Esophagus muscularis mucosa (tissue), 4 donors: ENCODE measurements at places on chromosomes 3 and 15.
A peak's percentile ranks its signal among the peaks of the same experiment; 100 is the strongest.

GRCh38 chr15:50248994-50249582, 16.4 kb downstream of the HDC start:
- no peak overlapping the region for H3K4me3 ChIP-seq
- no peaks in the 10 kb centered on the region for H3K36me3 ChIP-seq
- DNase-seq, result no peak
- no peak overlapping the region for H3K27ac ChIP-seq

DNA sequence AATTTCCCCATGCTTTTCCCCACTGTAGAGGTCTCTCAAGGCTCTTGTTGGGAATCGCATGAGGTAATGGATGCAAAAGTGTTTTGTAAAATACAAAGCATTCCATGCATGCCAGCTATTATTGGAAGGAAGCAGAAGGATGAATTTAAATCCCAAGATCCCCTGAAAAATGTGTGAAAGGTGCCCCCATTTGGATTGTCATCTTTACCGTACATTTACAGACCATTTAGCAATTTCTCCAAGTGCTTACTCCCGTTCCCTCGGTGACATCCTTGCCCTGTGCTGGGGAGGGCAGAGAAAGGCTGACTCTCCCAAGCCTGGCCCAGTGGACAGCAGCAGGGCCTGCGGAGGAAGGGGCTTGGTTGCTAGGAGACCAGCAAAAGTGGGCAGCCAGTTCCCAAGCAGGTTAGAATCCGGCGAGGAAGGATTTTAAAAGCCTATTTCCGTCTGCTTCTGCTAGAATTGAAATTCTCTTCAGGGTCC, 31.1 kb upstream of the NEO1 start:
- H3K27me3 ChIP-seq, result no peaks in the 10 kb centered on the region
- H3K36me3 ChIP-seq, result no peaks in the 10 kb centered on the region
- peaks cover 12% of the 10 kb centered on the region for H3K4me1 ChIP-seq
- H3K27ac ChIP-seq, result no peak overlapping the region
- DNase-seq, result no peak

- no peak overlapping the region for H3K4me3 ChIP-seq
- no peak overlapping the region for H3K27ac ChIP-seq
- no peaks in the 10 kb centered on the region for H3K36me3 ChIP-seq
- DNase-seq, result no peak
- H3K27me3 ChIP-seq, result no peaks in the 10 kb centered on the region
Observed at GRCh38 chr3:194851254-194851653, 165.6 kb downstream of the FAM43A start.

GRCh38 chr3:144165482-144165881, 193.9 kb downstream of the DIPK2A start:
- H3K4me1 ChIP-seq, result no peaks in the 10 kb centered on the region
- no peak overlapping the region for H3K27ac ChIP-seq
- DNase-seq, result no peak
- no peak overlapping the region for H3K4me3 ChIP-seq

GRCh38 chr3:37964716-37965115, 25.9 kb upstream of the VILL start:
- no peaks in the 10 kb centered on the region for H3K27me3 ChIP-seq
- no peak for DNase-seq
- no peak overlapping the region for H3K4me3 ChIP-seq
- H3K27ac ChIP-seq, result no peak overlapping the region
- peaks cover 44% of the 10 kb centered on the region for H3K4me1 ChIP-seq

- H3K4me1 ChIP-seq, result peaks cover 7% of the 10 kb centered on the region
- H3K27me3 ChIP-seq, result no peaks in the 10 kb centered on the region
- no peak for DNase-seq
- no peak overlapping the region for H3K27ac ChIP-seq
- H3K36me3 ChIP-seq, result peaks cover 10% of the 10 kb centered on the region
Observed at GRCh38 chr3:128273109-128273840, 120.0 kb downstream of the EEFSEC start.

DNA sequence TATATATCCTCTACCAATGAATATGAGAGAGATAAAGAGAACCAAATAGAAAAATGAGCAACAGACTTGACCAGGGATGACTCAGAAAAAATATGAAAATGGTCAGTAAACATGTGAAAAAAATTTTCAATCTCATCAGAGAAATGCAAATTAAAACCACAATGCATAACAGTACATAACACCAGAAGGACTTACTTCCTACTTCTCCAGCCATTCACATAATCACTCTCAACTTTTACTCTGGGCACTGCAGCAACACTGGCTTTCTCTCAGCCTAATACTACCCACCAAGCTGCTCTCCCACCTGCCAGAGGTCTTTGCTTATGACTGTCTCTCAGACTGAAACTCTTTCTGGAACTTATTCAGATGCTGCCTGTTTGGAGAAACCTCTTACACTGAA, 49.4 kb downstream of the DPH6 start:
- no peaks in the 10 kb centered on the region for H3K4me1 ChIP-seq
- H3K27me3 ChIP-seq, result no peaks in the 10 kb centered on the region
- H3K4me3 ChIP-seq, result no peak overlapping the region
- no peak for DNase-seq

GRCh38 chr15:72592097-72592496, 62.4 kb upstream of the GOLGA6B start:
- H3K36me3 ChIP-seq, result no peaks in the 10 kb centered on the region
- no peaks in the 10 kb centered on the region for H3K4me1 ChIP-seq
- no peak overlapping the region for H3K27ac ChIP-seq
- DNase-seq, result no peak
- H3K27me3 ChIP-seq, result no peaks in the 10 kb centered on the region
- no peak overlapping the region for H3K4me3 ChIP-seq

DNA sequence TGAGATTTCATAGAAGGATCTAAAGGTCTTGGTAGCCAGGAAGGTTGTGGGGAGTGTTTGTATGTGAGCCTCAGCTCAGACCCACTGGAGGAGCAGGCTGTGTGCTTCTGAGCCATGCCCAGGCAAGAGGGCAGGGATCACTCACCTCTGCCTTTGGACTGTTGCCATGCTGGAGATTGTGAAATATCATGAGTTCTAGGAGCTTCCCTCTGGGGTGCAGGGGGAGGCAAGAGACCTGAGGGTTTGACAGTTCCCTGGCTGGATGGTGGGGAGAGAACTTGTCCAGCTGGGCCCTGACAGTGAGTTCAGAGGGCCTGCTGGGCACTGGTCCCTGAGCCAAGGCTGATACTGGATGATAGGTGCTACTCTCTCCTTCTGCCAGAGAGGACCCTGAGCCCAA, 6.0 kb downstream of the SLC6A1 start:
- H3K36me3 ChIP-seq, result no peaks in the 10 kb centered on the region
- H3K4me3 ChIP-seq, result no peak overlapping the region
- no peak overlapping the region for H3K27ac ChIP-seq
- no peaks in the 10 kb centered on the region for H3K4me1 ChIP-seq
- peaks cover 21% of the 10 kb centered on the region for H3K27me3 ChIP-seq

DNA sequence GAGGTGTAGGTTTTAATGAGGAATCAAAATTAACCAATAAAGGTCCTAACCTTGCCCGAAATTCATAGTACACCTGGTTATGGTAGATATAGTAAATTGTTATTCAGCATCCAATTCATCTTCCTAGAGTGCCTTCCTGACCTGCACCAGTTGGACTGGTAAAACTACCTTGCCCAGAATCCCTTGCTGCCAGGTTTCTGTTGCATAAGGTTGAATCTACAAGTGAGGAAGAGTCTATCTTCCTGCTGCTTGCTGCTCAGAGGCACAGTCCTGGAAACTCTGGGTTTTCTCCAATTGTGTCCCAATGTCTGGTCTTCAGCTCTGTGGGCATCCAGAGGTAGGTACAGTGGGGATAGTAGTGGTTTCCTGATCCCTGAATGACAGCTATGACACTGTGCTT, 17.3 kb downstream of the CCDC54 start:
- no peaks in the 10 kb centered on the region for H3K27me3 ChIP-seq
- H3K27ac ChIP-seq, result no peak overlapping the region
- no peaks in the 10 kb centered on the region for H3K4me1 ChIP-seq
- DNase-seq, result no peak
- no peaks in the 10 kb centered on the region for H3K36me3 ChIP-seq
- H3K4me3 ChIP-seq, result no peak overlapping the region

- no peaks in the 10 kb centered on the region for H3K27me3 ChIP-seq
- peaks cover 29% of the 10 kb centered on the region for H3K36me3 ChIP-seq
- peaks cover 89% of the 10 kb centered on the region for H3K4me1 ChIP-seq
- DNase-seq, result no peak
- no peak overlapping the region for H3K4me3 ChIP-seq
Observed at GRCh38 chr3:66401675-66402491, 98.9 kb downstream of the LRIG1 start.

DNA sequence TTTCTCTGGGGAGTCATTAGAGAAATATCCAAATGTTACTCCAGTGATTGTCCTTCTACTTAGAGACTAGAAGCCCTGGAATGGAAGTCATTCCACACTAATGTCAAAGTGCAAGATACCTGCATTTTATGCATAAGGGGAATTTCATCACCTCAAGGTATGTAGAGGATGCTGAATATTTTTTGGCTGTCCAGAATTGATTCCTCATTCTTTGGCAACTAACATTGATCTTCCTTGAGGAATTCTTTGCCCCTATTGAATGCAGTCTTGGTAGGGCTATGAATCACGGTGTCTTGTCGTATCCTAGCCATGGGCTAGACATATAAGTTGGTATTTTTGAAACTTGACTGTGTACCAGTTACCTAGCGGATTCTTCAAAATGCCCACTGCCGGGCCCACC, 271.1 kb downstream of the CNTN3 start:
- H3K4me3 ChIP-seq, result no peak overlapping the region
- no peaks in the 10 kb centered on the region for H3K36me3 ChIP-seq
- no peaks in the 10 kb centered on the region for H3K27me3 ChIP-seq
- H3K27ac ChIP-seq, result no peak overlapping the region

GRCh38 chr3:48715174-48715800, 1.7 kb downstream of the IP6K2 start:
- H3K27me3 ChIP-seq, result no peaks in the 10 kb centered on the region
- peak overlapping the region; percentile 59 for H3K27ac ChIP-seq
- H3K36me3 ChIP-seq, result peaks cover 32% of the 10 kb centered on the region
- peaks cover 63% of the 10 kb centered on the region for H3K4me1 ChIP-seq
- no peak for DNase-seq

GRCh38 chr3:142180761-142181362, 31.5 kb upstream of the TFDP2 start:
- DNase-seq, result no peak
- no peak overlapping the region for H3K27ac ChIP-seq
- no peak overlapping the region for H3K4me3 ChIP-seq
- no peaks in the 10 kb centered on the region for H3K4me1 ChIP-seq

DNA sequence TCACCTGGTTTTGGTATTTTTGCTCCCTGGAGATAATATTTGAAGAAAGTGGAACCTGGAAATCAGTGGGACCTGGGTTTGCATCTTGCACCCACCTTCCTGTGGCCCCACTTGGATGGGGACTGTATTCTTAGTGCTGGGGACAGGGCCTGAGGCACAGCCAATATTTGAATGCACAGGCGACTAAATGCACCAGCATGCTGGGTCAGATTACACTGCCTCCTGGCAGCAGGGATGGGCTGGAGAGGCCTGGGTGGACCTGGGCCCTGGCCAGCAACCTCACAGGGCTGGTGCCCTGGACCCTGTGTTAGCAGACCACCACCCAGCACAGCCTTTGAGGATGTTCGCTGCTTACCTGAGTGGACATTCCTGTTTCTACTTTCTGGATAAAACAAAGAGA, 10.5 kb downstream of the ITIH4 start:
- DNase-seq, result no peak
- H3K27ac ChIP-seq, result no peak overlapping the region
- peaks cover 13% of the 10 kb centered on the region for H3K36me3 ChIP-seq
- H3K4me3 ChIP-seq, result no peak overlapping the region
- no peaks in the 10 kb centered on the region for H3K27me3 ChIP-seq
- no peaks in the 10 kb centered on the region for H3K4me1 ChIP-seq

- H3K4me1 ChIP-seq, result peaks cover 58% of the 10 kb centered on the region
- H3K27ac ChIP-seq, result peak overlapping the region; percentile 95
- H3K4me3 ChIP-seq, result peak overlapping the region; percentile 77
Observed at GRCh38 chr3:47283591-47284364, 1.0 kb downstream of the KLHL18 start.

GRCh38 chr3:28191363-28191762, 50.1 kb upstream of the CMC1 start:
- no peaks in the 10 kb centered on the region for H3K27me3 ChIP-seq
- no peaks in the 10 kb centered on the region for H3K36me3 ChIP-seq
- no peak for DNase-seq
- H3K4me1 ChIP-seq, result no peaks in the 10 kb centered on the region
- H3K27ac ChIP-seq, result no peak overlapping the region

- no peak for DNase-seq
- no peaks in the 10 kb centered on the region for H3K36me3 ChIP-seq
- no peak overlapping the region for H3K4me3 ChIP-seq
- H3K27me3 ChIP-seq, result no peaks in the 10 kb centered on the region
- H3K27ac ChIP-seq, result no peak overlapping the region
- peaks cover 6% of the 10 kb centered on the region for H3K4me1 ChIP-seq
Observed at GRCh38 chr3:197023241-197023997, 6.2 kb downstream of the MELTF start.

GRCh38 chr15:42286445-42287029, 13.3 kb upstream of the TMEM87A start:
- peaks cover 20% of the 10 kb centered on the region for H3K36me3 ChIP-seq
- no peaks in the 10 kb centered on the region for H3K27me3 ChIP-seq
- no peak overlapping the region for H3K27ac ChIP-seq
- no peak for DNase-seq
- no peaks in the 10 kb centered on the region for H3K4me1 ChIP-seq
- no peak overlapping the region for H3K4me3 ChIP-seq

GRCh38 chr3:184672335-184672734, 39.5 kb downstream of the MAGEF1 start:
- H3K27ac ChIP-seq, result no peak overlapping the region
- H3K4me3 ChIP-seq, result no peak overlapping the region
- DNase-seq, result no peak
- H3K36me3 ChIP-seq, result no peaks in the 10 kb centered on the region
- peaks cover 2% of the 10 kb centered on the region for H3K4me1 ChIP-seq
- no peaks in the 10 kb centered on the region for H3K27me3 ChIP-seq

DNA sequence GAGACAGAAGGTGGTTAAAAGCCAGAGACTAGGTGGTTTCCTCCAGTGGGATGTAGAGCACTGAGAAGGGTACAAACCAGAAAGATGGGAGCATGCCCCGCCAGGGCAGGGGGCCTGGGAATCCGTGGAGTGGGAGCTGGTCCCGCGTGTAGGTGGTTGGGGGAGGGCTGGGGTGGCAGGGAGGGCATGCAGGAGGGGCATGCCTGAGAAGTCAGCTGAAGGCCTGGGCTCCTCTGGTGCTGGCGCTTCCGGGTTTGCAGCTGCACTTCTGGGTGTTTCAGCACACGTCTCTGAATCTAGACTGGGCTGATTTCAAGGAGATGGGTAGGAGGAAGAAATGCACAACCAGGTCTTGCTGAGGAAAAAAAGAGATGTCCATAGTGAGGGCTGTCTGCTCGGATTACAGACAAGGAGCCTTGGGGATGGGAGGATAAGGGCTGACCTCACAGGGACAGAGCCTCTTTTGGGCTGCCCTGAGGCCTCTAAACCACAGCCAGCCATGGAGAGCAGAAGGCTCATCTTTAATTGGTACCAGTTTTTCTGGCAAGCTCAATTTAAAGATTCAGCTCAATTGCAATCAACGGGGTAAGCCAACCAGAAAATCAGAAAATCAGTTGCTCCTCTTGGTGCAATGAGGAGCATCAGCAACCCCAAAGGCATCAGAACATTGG, 151.9 kb downstream of the FAM43A start:
- peaks cover 8% of the 10 kb centered on the region for H3K4me1 ChIP-seq
- H3K27me3 ChIP-seq, result no peaks in the 10 kb centered on the region
- DNase-seq, result no peak
- H3K27ac ChIP-seq, result no peak overlapping the region
